ENCODE measurements at places on chromosomes 1 and 21. TPM values are rescaled to one million over a fixed set of nuclear protein-coding genes. Genes with fewer than 3 reads are reported as not detected.

MATN1 gene
- total RNA-seq, result 0.70 TPM

DNA sequence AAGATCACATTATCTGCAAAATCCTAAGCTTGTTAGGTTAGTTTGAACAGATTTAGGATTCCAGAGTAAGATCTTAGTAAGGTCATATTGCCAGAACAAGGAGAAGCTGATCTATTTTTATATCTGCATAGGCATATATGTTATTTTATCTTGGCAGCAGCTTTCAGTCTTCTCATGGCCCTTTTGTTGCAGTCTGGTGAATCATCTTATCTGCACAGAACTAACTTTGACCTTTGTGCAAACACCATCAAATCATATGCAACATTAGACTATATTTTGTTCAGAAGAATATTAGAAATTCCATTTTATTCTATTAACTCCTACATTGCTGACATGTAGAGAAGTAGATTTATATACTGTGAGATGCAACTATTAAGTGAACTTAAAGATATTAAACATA is 107.3 kb downstream of the CLEC20A start:
- no peak for DNase-seq

SPRR1A gene
- not detected for total RNA-seq

DNA sequence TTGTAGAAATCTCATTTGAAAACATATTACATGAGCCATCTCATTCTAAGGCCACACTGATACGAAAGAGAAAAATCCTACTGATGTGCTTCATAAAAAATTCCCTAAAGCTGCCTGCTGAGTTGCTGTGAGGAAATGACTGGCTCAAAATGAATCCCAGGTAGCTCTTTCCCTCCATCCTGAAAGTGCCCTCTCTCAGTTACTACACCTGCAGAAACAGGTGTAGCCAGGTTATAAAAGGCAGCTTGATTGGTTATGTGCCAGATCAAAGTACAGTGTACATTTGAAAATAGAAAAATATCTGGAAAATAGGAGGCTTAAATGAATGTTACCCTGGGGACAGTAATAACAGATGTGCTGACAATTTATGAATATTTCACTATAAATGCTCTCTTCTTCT is 833.4 kb upstream of the ADGRL4 start:
- no peak for DNase-seq

- no peak for DNase-seq
Observed at GRCh38 chr1:236058141-236058934, 6.6 kb downstream of the NID1 start.

PLA2G4A gene
- total RNA-seq, result 0.21 TPM

DNA sequence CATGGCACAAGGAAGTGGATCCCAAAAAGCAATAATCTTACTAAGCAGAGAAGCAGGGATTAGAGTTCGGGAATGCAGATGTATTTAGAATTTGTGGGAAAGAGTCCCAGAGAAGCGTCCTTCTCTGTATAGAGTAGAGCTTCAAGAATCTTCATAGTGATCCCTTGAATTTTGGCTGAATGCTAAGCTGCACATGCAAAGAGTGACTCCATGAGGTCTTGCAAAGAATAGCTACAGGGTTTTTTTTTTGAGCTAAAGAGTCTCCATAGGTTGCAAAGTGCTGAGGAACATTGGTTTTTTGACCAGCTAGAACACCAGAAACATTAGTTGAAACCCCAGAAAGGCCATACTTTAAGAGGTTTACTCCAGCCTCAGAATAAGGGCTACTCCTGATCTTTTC is 206.7 kb downstream of the CTH start:
- no peak for DNase-seq

DNA sequence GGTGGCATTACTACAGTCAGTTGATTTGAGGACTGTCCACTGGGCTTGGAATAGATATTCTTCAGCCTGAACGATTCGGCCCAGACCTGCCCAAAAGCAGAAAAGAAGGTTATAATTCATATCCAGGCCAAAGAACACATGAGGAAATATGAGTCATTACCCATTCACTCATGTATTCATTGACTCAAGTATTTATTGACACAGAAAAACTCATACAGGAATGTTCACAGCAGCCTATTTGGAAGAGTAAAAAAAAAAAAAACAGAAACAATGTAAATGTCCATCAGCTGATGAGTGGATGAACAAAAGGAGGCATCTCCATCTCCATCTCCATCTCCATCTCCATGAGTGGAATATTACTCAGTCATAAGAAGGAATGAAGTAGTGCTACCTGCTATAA is 15.9 kb downstream of the ZMYND12 start:
- DNase-seq, result no peak

DNA sequence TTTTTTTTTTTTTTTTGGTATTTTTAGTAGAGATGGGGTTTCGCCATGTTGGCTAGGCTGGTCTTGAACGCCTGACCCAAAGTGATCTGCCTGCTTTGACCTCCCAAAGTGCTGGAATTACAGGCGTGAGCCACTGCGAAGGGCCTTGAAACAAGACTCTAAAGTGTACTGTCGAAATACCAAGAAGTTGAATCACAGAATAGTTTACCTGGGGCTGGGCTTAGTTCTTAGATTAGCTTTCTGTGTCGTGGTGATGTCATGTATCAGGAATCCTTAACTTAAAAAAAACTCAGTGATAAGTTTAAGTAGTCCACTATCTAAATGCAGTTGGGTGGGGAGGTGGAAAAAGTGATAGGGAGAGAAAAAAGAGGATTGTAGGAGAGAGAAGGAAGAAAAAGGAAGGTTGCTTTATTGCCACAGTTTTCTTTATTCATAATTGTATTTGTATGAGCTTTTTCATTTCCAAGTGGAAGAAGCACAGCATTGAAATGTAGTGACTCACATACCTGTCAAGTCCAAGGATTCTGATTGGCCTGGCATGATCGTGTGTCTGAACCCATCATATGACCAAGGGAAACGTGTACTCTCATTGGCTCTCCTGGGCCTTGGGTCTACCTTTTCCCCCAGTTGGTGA is 13.4 kb downstream of the ITSN1 start:
- no peak for DNase-seq

- DNase-seq, result no peak
Observed at GRCh38 chr1:52127181-52128180, 14.4 kb upstream of the ZFYVE9 start.

DNA sequence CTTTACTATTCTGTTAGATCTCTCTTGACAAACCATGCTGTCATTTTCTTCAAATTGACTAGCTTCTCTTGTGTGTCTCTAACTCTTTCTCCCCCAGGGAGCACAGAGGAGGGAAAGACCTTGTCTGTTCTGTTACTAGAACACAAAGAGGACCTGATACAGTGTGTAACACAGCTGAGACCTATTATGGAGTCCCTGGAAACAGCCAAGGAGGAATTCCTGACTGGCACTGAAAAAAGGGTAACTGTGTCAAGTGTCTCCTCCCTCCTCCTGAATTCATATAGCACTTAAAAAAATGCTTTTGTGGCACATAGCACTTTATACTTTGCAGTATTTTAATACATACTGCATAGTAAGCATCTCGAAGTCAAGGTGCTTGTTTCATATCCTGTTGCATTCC is 50.6 kb downstream of the ZBTB40 start:
- no peak for DNase-seq

CCDC17 gene
- 2.8 TPM for total RNA-seq

DNA sequence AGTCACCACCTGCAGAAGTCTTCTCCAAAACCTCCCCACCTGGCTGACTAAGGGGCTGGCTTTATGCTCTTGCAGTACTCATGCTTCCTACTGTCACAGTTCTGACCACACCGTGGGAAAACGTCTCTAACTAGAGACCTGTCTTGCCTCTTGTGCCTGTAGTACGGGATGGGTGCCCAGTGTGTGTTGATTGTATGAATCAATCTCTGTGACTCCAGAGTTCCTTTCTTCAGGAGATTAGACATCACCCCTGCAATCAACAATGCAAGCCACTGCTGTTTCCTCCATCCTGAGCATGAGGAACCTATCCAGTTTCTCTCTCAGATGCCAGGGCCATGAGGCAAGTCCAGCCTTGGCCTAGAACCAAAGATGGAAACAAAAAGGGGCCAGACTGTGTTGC is 64.1 kb downstream of the LRRN2 start:
- DNase-seq, result no peak

GNG4 gene
- total RNA-seq, result 109 TPM

DNA sequence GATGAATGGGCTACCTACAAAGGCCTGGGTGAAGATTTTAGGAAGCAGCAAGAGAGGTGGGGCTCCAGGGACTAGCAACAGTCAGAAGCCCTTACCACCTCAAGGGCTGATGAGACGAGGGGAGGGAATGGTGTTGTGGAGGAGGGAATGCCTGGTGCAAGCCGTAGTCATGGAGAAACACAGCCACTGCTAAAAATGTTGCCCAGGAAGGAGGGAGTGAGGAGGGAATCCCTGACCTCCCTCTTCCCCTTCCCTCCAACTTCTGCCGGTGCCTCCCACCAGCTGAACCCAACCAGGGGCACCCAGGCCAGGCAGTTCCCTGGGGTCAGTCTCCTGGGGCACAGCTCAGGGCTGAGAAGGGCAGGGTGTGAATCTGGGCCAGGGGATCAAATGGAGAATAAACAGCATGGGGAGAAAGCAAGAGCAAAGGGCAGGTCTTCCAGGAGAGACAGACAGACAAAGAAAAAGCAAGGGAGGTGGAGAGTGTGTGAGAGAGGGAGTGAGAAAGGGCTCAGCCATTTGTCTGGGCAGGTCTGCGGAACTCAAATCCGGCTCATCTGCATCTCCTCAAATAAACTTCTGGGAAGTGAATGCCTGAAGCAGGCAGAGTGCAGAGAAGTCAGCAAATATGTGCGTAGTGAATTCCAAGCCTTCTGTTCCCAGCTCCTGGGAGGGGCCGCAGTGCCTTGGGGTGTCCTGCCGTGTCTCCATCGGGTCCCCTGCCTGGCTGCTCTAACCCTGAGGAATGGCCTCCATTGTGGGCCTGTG is 27.1 kb upstream of the POU3F1 start:
- no peak for DNase-seq

S100A5 gene
- 1.3 TPM for total RNA-seq

GRCh38 chr1:107432108-107432507 is 291.3 kb downstream of the NTNG1 start:
- DNase-seq, result no peak

AGL gene
- 10.7 TPM for total RNA-seq

C1orf94 gene
- not detected for total RNA-seq

DNA sequence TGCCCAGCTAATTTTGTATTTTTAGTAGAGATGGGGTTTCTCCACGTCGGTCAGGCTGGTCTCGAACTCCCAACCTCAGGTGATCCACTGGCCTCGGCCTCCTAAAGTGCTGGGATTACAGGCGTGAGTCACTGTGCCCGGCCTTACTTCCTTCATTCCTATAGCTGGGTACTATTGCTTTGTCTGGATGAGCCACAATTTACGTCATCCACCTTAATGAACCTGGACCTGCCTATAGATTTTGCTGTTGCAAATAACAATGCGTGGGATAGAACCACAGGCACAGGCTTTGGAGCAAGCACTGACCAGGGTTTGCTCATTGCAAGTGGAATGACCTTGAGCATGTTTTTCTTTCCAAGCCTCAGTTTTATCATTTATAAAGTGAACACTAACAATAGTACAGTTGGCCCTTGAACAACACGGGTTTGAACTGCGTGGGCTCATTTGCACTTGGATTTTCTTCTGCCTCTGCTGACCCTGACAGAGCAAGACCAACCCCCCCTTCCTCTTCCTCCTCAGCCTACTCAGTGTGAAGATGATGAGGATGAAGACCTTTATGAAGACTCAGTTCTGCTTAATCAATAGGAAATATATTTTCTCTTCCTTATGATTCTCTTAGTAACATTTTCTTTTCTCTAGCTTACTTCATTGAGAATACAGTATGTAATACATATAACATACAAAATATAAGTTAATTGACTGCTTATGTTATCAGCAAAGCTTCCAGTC is 33.3 kb upstream of the BECN2 start:
- DNase-seq, result no peak

- DNase-seq, result no peak
Observed at GRCh38 chr1:94463056-94463764, 45.0 kb downstream of the ABCD3 start.

SLAMF6 gene
- 50.1 TPM for total RNA-seq

TRPM2 gene
- total RNA-seq, result 15.2 TPM

DAP3 gene
- total RNA-seq, result 196 TPM

HCRTR1 gene
- not detected for total RNA-seq

DNA sequence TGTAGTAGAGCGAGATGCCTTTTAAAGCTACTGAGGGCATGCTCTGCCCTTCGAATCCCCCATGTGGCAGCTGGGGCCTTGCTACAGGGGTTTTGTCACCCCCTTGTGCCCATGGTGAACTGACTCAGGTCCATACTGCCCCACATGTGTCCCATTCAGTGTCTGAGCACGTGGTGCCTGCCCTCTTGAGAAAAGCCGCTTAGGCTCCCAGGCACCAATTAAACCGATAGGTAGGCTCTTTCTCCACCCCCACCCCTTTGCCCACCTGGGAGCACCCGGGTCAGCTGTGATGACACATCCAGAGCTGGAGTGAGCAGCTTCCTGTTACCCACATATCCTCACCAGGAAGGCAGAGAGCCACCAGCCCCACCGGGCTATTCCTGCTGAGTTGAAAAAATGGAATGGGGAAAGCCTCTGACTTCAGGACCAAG is 30.5 kb downstream of the TMCC2 start:
- DNase-seq, result no peak

MROH9 gene
- total RNA-seq, result not detected

GRCh38 chr1:5651027-5651410 is 341.2 kb downstream of the NPHP4 start:
- no peak for DNase-seq

NOS1AP gene
- not detected for total RNA-seq

MMP23B gene
- 0.93 TPM for total RNA-seq

CFHR5 gene
- not detected for total RNA-seq

ID3 gene
- 20.8 TPM for total RNA-seq

DNA sequence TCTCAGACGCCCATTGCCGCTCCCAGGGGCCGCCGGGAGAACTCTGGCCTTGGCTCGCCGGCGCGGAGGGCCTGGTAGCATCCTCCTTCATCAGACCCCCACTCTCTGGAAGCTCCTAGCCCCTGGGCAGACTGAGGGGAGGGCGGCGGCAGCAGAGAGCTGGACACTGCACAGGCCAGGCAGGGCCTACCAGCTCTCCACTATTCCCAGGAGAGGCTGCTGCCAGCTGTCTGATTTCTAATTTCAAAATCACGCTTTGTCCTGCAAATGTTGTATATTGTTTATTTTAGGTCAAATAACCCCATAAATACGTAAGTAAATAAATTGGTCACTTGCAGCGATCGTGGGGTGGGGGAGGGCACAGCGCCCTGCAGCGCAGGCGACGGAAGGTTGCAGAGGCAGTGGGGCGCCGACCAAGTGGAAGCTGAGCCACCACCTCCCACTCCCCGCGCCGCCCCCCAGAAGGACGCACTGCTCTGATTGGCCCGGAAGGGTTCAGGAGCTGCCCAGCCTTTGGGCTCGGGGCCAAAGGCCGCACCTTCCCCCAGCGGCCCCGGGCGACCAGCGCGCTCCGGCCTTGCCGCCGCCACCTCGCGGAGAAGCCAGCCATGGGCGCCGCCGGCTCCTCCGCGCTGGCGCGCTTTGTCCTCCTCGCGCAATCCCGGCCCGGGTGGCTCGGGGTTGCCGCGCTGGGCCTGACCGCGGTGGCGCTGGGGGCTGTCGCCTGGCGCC is at the start of gene MTARC1:
TSS of gene MTARC1 (plus strand) at position 577 of the 732 bp plus-strand sequence. CDS start at position 609, 32 bp downstream.
- DNase-seq, result no peak

GRCh38 chr1:53629101-53629691 is 109.8 kb downstream of the GLIS1 start:
- no peak for DNase-seq
